Colonic mucosa (tissue), 4 donors: ENCODE measurements at places on chromosomes 5 and 9. TPM values are rescaled to one million over a fixed set of nuclear protein-coding genes. Genes with fewer than 3 reads are reported as not detected.

DNA sequence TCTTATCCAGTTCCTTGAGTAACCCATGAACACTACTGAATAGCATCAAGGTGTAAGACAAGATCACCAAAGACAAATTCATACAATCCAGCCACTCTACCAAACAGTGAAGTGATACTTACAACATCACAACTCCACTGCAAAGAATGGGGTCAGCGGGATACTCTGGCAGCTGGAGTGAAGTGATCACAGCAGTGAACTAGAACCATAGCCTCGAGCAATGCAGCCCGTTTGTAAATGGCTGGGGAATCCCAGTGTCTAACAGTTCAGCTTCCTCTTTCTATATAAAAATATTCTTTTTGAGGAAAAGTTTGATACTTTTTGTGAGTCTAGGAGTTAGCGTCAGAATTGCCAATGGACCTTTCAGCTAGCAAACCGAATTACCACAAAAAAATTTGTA is 515.2 kb downstream of the ZNF608 start:
- no peak overlapping the region for H3K4me3 ChIP-seq
- H3K4me1 ChIP-seq: no peaks in the 10 kb centered on the region
- H3K27me3 ChIP-seq: no peaks in the 10 kb centered on the region
- DNase-seq: no peak

DNA sequence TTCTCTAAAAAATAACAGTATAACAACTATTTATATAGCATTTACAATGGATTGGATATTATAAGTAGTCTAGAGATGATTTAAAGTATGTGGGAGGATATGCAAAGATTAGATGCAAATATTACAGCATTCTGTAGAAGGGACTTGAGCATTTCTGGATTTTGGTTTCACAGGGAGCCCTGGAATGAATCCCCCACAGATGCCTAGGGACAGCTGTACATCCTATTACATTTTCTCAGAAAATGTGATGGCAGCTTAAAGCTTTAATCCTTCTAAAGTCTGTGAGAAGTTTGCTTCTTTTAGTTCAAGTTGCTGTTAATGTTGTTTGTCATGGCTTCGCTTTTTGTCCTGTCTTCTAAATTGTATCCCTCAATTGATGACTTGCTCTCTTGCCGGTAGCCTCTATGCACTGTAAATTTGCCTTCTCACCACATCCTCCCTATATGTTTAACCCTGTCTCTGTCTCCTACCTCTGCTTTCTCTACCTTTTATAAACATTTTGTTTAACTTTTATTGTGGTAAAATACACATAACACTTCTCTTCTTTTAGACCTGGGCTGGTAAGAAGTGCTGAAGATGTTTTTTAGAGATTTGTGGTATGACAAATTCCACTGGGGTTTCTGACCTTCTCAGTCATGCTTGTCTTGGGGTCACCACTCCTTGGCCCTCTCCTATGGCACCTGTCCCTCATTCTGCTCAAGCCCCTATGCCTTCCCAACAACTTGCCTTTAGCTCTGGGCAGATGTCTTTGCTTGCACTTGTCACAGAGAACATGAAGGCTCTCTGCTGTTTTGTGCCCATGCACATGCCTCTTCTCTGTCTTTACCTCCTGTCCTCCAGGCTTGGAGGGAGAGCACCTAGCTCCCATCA is 37.9 kb downstream of the LNPEP start:
- no peak for DNase-seq
- H3K4me3 ChIP-seq: no peak overlapping the region
- no peaks in the 10 kb centered on the region for H3K4me1 ChIP-seq
- H3K27me3 ChIP-seq: no peaks in the 10 kb centered on the region
- no peak overlapping the region for H3K27ac ChIP-seq
- H3K36me3 ChIP-seq: no peaks in the 10 kb centered on the region

DNA sequence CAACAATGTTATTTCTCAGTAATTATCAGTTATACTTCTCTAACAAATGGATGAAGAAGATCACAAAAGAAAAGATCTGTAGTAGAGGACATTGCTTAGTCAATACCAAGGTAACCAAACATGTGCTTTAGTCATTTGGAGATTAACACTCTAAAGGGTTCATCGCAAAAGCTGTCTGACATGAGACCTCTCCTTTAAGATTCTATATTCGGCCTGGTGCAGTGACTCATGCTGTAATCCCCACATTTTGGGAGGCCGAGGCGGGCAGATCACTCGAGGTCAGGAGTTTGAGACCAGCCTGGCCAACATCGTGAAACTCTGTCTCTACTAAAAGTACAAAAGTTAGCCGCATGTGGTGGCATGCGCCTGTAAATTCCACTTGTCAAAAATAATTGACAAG is 18.3 kb upstream of the CKMT2 start:
- no peaks in the 10 kb centered on the region for H3K27me3 ChIP-seq
- H3K4me1 ChIP-seq: no peaks in the 10 kb centered on the region
- H3K36me3 ChIP-seq: no peaks in the 10 kb centered on the region
- H3K4me3 ChIP-seq: no peak overlapping the region
- H3K27ac ChIP-seq: no peak overlapping the region

GRCh38 chr5:143413958-143414669 is 10.6 kb upstream of the NR3C1 start:
- H3K27ac ChIP-seq: no peak overlapping the region
- H3K27me3 ChIP-seq: no peaks in the 10 kb centered on the region
- H3K4me1 ChIP-seq: peaks cover 5% of the 10 kb centered on the region
- H3K4me3 ChIP-seq: no peak overlapping the region
- H3K36me3 ChIP-seq: no peaks in the 10 kb centered on the region

LCN1 gene
- not detected for total RNA-seq

OCLN gene
- total RNA-seq: 176 TPM

GAS1 gene
- 2.4 TPM for total RNA-seq
